CD4-positive, alpha-beta T cell (primary cell): ENCODE measurements at places on chromosomes 12 and 14.

- no peak for DNase-seq
Measured at GRCh38 chr12:3034067-3034750, 43.0 kb upstream of the TSPAN9 start.

- DNase-seq = no peak
Measured at GRCh38 chr14:100708425-100709288, 18.0 kb upstream of the DLK1 start.

DNA sequence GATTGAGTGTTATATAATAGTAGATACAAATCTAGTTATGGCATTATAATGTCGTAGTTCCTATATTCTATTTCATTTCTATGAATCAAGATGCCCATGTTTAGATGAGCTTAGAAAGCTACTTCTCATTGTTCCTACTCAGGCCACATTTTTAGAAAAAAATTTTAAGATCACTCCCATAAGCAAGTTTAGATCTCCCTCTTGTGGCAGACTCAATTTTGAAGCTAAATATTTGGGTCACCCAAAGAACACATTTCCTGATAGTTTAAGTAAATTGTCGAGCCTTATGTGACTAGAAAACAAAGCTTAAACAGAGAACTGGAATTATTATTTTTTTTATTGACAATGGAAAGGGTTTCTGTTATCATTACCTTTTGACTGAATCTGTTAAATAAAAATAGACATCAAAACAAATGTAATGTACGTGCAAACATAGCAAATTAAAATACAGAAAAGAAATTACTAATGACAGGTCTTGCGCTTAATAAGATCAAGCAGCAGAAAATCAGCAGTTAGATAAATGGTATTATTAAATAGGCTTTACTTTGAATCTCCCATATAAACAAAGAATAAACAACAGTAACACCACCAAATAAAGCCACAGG, 180.2 kb downstream of the ACSS3 start:
- DNase-seq = no peak

GRCh38 chr12:102629262-102629888, 149.0 kb upstream of the IGF1 start:
- DNase-seq = no peak

- no peak for DNase-seq
Measured at GRCh38 chr12:4943067-4943937, 33.6 kb downstream of the KCNA1 start.

DNA sequence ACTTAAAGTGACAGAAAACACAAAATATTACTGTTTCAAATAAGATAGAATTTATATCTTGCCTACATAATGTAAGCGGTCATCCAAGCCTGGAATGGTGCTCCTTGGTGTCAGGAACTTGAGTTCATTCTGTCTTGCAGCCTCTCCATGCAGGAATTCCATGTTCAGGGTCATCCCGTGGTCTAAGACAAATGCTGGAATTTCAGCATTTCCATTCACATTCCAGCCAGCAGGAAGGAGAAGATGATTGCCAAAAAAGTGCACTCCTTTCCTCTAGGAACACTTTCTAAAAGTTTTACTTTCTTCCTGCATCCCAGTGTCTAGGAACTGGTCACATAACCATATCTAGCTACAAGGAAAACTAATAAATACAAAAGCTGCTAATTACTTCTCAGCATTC, 106.3 kb downstream of the PTPRO start:
- no peak for DNase-seq

DNA sequence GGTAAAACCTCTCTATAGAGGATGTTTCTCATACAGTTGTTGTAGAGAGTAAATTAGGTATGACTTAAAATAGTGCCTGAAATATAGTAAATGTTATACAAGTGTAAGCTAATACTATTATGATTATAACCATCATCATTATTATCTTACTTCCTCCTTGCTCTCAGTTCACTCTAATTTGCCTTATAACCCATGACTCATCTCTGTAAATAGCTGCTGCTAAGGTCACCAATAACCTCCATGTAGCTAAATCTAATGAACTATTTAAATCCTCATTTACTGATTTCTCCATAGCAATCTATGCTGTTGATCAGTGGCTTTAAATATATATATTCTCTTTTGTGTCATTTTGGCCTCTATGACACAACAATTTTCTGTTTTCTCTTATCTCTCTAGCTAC, 109.6 kb downstream of the RMST start:
- no peak for DNase-seq

- DNase-seq = no peak
Measured at GRCh38 chr14:70149596-70150165, 39.1 kb downstream of the SLC8A3 start.

DNA sequence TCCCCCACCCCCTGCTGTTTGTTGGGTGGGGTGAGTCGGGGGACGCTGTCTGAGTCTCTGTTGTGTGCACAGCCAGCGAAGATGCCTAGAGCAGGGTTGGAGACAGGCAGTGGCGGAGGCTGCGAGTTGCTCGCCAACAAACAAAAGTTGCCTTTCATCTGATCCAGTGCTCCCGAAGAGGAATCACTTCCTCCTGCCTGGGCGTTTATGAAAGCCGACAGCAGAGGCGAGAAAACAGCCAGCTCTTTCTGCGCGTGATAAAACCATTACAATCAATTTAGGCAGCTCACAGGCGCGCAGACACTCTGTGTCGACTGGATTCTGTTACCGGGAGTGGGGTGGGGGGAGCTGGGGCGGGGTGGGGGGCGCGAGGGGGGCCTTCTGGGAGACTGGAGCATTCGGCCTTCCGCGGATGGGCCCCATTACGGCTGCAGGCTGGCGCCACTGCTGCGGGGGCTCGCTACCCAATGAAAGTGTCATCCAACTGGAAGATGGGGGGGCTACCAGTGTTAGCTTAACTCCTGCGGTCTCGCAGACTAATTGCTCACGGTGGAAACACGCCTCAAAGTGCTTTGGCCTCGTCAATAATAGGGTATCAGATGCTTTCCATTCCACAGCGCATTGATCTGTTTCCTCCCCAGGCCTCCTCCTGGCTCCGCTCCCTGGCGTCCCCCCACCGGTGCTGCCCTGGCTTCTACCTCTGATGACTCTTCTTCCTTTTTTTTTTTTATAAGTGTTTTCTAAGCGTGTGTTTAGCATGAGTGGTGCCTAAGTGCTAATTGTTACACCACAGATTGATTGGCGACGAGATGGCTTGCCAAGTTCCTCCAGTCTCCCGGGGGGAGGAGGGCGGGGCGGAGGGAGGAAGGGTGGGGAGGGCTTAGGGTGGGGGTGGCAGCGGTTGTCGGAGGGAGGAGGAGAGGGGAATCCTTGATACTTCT, 678.4 kb downstream of the MED13L start:
- DNase-seq = no peak

DNA sequence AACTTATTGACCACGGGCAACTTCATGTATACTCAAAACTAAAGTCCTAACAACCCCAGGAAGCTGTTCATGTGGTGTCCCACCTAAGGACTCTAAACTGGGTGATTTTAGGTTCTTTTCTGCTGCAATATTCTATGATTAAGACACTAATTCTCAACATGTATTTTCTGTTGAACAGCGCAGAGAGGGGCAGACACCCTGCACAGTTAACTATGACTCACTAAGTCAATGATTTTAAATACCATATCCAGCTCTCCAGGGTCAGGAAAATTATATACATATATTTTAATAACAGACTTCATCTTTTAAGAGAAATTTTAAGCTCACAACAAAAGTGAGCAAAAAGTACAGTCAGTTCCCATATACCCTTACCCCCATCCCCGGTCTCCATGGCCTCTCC, 85.0 kb downstream of the FOXN3 start:
- DNase-seq = no peak

GRCh38 chr14:103763730-103764488, 48.3 kb downstream of the ZFYVE21 start:
- DNase-seq = no peak

DNA sequence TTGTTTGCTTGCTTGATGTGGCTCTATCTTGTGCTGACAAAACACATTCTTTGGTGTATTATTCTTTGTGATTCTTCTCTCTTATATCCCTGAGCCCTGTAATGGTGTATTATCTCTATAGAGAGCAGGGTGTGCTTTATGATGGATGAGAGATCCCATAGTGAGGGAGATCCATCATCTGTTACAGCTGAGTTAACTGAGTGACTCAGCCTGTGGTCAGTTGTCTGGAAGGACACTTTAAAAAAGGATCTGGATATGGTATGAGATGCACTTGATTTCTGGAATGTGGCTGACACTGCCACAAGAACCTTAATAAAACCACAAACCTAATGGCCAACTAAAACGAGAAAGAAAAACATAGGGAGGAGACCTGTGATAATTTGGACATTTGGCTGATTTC, 461.4 kb upstream of the SYT1 start:
- DNase-seq = no peak

DNA sequence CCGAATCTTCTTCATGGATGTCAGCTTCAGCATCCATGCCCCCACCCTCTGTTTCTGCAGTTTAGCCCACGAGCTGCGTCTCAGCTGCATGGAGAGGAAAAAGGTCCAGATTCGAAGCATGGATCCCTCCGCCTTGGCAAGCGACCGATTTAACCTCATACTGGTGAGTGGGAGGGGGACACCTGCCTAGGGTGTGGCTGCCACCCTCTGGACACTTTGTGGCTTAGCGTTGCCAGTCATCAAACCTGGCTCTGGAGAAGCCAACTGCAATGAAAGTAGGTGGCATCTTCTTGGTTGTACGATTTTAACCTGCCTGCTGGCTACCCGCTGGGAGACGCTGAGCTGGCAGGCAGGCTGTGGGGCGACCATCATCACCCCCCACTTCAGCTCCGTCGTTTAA, 16.7 kb downstream of the DCAF4 start:
- no peak for DNase-seq

- DNase-seq = peak; percentile 45
Measured at GRCh38 chr14:101843665-101844064, 82.2 kb downstream of the PPP2R5C start.

- no peak for DNase-seq
Measured at GRCh38 chr14:91839749-91840148, 27.6 kb downstream of the TC2N start.

DNA sequence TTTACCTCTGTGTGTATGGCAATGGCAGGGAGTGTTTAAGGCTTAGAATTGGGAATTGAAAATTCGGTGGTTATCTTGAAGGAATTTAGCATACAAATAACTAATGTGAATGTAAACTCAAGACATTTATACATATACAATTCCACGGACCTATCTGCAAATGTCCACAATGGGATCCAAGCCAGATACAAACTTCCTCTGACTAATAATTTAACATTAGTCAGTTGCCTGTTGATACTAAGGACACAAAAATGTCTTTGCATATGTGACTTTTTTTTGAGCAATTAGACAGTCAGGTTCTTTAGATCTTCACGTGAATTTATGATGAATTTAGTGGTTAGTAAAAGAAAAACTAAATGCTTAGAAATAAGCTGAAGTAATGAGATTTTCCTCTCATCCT, 40.5 kb downstream of the ESR2 start:
- no peak for DNase-seq

- peak; percentile 36 for DNase-seq
Measured at GRCh38 chr12:12837025-12837812, 24.1 kb downstream of the DDX47 start.

DNA sequence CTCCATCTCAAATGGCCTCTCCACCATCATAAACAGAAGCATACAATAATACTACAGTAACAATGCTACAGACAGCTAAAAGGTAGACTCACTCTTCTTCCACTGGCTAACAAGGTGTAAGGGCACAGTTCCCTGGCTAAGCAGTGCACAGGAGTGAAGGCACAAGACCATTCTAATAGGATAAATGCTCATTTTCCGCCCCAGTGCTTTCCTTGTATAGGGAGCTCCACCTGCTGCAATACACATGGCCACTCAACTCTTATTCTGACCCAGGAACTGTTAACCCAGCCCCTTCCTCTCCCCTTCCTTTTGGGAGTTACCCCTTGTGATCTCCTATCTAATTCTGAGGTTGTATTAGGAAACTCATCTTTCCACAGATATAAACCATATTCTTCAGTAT, 124.6 kb downstream of the KCNK10 start:
- no peak for DNase-seq

- DNase-seq = no peak
Measured at GRCh38 chr12:128815779-128816642, 7.7 kb downstream of the SLC15A4 start.

DNA sequence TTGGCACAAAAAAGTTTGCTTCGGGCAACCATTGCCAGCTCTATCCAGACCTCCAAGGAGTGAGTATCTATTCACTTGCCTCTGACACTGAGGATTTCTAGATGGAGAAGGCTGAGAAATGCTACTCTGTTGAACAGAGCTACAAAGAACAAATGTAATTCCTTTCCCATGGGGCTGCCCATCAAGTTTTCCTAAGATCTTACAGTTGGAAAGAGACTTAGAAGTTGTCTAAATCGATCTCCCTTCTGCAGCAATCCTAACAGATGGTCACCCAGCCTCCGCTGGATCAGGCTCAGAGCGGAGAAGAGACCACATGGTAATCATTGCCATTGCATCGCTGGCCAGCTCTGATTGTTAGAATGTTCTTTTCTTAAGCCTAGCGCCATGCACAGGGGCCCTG, 110.1 kb upstream of the BCL2L14 start:
- DNase-seq = no peak

GRCh38 chr12:12229556-12230092, 37.2 kb downstream of the LRP6 start:
- DNase-seq = no peak
